ENCODE measurements at places on chromosomes 2 and 18.

- DNase-seq = no peak
These were observed 320.4 kb upstream of the REV1 start for GRCh38 chr2:99810225-99810624.

DNA sequence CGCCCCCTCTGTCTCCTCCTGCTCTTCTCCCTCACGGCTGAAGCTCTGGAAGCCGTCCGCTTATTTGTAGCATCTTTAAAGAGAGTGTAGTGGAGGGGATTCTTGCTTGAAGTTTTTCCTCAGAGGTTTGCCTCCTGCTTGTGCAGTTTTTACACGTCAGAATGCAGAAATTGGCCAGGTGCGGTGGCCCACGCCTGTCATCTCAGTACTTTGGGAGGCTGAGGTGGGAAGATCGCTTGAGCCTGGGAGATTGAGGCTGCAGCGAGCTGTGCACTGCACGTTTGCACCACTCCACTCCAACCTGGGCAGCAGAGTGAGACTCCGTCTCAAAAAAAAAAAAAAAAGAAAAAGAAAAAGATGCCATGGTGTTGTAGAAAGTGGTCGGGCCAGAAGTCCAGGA, 69.0 kb downstream of the ITGB1BP1 start:
- DNase-seq = no peak

DNA sequence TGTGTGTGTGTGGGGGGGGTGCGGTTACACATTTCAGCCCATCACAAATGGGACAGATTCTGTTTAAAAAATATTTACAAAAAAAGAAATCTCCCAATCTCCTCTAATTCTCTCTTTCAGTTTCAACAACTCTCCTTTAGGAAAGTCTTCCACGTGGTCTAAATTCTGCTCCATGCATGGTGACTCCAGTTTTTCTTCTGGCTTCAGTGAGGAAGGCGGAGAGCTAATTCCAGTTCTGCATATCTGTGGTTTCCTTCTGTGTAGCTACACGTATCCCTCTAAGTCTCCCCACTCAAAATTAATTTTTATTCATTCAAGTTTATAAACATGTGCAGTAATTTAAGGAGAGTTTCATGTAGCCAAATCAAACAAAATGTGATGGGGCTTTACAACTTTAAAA, 111.6 kb downstream of the SLC4A3 start:
- no peak for DNase-seq

DNA sequence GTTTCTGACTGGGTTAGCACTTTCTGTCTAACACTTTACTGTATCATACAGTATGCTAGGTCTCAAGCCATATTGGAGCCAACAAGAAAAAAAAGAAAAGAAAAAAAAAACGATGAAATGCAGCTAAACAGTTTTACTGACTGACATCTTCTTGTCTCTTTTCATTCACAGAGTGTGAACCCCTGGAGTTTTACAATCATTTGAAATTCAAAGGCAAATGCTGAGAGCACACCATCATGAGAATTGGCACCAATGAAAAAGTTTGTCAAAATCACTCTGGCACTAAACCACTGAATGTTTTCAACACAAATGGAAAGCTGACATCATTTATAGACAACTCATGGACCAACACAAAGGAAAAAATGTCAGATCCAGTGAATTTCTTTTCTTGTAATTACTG, 513.3 kb downstream of the LRRTM4 start:
- no peak for DNase-seq

GRCh38 chr2:63858291-63858690, 16.6 kb downstream of the UGP2 start:
- no peak for DNase-seq

DNA sequence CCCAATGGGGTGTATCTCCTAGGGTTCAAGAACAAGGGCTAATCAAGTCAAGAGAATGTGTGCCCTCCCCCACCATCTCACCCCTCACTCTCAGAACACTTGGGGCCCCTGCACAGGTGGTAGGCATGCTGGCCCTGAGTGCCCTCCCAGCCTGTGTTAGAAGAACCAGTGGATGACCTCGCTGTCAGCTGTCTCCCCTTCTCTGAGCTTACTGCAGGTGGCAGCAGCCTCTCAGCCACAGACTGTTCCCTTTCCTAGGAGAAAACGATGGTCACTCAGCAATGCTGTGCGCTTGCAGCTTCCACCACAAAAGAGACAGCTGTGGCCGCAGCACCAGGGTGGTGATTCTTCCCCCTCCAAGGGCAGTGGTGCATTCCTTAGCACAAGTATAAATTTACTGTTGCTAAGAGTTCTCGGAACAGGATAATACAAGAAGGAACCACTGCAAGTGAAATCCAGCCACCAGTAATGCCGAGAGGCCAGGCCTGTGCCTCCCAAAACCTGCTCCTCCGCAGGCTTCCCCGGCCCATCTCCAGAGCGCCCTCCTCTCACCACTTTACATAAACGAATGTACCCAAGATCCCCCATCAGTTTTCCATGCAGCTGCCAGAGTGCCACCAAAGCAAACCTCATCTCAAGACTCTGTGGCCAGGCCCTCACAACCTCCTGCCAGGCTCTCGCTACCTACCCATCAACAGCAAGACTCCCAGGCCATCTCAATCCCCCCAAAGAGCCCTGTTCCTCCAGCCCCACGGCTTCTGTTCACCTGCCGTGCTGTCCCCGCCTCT, 935 bp upstream of the RAMP1 start:
- DNase-seq = no peak

DNA sequence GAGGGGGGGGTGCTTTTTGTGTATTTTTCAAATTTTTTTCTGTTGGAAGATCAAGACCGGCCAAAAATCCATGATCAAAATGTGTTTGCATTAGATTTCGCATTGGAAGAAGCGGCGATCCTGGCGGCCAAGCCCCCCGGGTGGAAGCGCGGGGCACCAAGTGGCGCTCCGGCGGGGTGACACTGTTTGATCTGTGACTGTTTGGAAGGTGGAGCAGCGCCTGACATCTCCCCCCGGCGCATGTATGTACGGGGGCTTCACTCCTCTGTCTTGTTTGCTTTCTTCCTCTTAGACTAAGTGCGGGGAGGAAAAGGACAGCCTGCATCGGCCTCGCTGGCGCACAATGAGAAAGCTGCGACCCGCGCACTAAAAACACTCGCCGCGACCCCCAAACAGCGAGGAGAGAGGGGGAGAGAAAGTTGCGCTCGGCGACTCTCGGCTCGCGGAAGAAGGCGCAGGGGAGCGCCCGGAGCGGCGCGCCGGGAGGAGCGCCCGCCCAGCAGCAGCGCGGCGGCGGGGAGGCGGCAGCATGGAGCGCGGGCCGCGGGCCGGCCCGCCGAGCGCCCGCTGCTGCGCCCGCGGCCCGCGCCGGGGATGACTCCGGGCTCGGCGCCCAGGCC, 515 bp downstream of the TSHZ1 start:
- no peak for DNase-seq

GRCh38 chr18:38961880-38962279, 1396.3 kb upstream of the CELF4 start:
- DNase-seq = no peak

GRCh38 chr2:65161551-65162100, 31.7 kb upstream of the RAB1A start:
- no peak for DNase-seq

GRCh38 chr2:118979152-118979861, 37.3 kb downstream of the MARCO start:
- DNase-seq = no peak

DNA sequence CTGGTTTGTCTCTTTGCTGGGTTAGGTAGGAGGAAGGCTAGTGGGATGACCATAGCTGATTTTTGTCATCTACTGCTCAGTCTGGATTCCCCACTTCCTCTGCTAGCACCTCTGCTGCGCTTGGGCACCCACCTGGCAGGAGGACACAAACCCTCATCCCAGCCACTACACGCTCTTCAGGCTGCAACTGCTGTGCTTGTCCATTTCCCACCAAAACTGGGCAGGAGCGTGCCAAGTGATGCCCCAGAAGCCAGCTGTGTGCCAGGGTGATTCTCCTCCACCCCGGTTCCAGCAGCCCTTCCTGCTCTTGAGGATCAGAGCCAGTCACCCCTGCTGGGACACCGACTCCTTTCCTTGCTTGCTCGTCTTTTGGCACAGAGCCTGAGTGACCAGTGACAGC, 15.7 kb upstream of the PER2 start:
- DNase-seq = no peak

- no peak for DNase-seq
These were observed 25.4 kb downstream of the CYBRD1 start for GRCh38 chr2:171547720-171548119.

DNA sequence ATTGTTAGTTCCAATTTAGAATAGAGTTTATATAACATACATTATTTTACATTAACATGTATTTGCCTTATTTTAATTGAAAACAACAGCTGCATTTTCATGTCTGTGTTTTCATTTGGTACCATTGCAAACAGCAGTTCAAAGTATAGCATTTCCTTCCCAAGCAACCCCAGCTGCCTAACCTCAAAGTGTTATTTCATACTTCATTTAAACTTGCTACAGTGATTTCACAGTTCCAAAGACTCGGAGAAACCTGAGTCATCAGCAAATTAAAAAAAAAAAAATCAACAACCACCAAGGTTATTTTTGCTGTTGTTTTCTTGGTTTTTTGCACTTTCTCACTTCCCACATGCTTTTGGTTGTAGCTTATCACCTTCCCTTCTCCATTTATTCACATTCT, 236.5 kb upstream of the SPHKAP start:
- DNase-seq = no peak

- DNase-seq = no peak
These were observed 140.3 kb downstream of the NRP2 start for GRCh38 chr2:205822579-205822978.

DNA sequence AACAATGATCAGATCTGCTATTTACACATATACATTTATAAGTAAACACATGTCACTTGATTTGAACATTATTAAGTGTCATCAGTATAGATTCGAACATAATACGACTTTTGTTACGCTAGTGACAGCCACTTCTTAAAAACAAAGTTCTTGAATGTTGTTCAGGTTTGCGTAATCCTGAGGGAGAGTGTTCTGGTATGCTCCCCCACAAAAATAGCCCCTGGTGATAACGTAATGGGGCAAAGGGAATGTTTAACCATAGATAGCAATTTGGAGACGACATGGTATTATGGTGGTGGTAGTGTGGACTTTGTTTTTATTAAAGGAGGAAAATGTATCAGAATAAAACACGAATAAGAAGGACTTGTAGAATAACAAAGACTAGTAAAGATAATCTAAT, 90.6 kb downstream of the PLEKHM3 start:
- DNase-seq = no peak

GRCh38 chr2:155766342-155767115, 566.0 kb downstream of the NR4A2 start:
- DNase-seq = no peak

DNA sequence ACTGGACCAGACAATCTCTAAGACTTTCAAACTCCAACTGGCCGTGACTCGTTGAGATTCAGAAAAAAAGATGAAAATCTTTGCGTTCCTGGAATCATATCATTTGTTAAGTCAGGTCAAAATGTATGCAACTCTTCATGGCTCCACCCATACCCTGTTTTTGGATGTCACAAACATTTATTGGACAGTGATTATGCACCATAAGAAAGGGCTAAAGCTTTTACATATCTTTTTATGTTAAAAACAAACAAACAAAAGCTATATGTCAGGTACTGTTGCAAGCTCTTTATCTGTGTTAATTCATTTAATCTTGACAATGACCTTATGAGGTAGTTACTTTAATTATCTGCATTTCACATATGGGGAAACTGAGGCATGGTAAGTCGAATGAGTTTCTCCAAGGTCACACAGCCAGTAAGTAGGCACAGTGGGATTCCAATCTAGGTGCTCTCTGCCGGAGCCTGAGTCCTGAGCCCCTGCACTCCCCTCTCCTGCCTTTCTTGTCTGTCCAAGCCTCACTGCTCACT, 145.7 kb upstream of the MYCN start:
- DNase-seq = no peak

DNA sequence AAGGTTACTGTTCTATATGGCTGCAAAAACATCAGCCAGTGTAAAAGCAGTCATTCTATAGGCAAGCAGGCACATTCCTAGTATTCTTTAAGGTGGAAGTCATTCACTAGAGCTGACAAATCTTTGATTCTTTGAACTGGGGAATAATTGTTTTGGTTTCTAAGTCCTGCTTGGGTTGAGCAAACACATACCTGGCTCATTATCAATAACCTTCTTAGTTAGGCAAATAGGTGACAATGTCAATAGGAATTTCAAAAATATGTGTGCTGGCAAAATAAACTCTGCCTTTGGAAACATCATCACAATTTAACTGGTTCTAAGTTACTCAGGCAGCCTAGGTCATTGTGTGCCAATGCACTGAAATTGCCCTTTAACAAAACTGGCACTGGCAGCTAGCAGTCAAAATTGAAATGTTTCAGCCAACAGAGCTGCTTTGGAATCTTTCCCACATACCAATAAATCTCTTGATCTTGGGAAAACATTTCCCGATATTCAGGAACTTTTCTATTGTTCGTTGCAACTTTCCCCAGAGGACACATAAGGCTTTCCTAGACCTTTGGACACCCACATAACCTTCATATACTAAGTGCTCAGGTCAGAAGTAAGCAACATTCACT, 402.0 kb upstream of the MMADHC start:
- DNase-seq = no peak

DNA sequence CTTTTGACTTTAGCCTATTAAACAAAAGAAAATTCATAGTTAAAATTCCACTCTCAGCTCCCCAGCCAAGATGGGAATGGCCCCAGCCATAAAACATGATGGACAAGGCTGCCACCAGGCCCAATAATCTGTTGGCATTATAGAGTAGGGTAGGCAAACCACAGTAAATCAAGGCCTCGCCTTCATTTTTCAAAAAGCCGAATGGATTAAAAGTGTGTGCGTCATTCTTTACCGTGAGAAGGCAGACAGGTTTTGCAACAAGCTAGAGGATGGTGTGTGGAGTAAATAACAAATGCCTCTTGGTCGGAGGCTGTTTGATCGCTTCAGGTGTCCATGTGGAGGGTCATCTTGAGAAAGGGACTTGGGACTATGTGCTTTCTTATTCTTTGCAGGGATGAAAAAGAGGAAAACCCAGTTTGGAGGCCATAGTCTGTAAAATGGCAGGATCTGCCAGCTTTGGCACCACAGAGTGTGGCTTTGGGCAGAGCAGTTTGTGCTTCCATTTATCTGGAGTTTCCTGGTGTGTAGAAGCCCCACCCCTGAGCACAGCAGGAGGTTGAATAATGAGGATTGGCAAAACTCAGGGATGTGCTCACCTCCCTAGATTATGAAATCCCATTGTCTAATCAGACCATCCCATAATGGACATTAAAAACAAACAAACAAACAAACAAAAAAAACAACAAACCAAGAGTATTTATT, 57.1 kb upstream of the ITGB6 start:
- DNase-seq = no peak

- no peak for DNase-seq
These were observed 119.4 kb downstream of the TWIST2 start for GRCh38 chr2:238967031-238967977.

DNA sequence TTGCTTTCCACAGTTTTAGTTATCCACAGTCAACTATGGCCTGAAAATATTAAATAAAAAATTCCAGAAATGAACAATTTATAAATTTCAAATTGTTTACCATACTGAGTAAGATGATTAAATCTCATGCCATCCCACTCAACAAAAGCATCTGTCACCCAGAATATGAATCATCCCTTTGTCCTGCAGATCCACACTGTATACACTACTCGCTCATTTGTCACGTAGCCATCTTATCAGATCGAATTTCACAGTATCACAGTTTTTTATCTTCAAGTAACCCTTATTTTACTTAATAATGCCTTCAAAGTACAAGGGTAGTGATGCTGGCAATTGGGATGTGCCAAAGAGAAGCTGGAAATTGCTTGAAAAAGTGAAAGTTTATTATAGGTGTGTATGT, 291.8 kb upstream of the LRATD1 start:
- no peak for DNase-seq

GRCh38 chr2:3005859-3006501, 371.6 kb downstream of the EIPR1 start:
- DNase-seq = no peak

GRCh38 chr2:196558497-196558896, 81.0 kb upstream of the CCDC150 start:
- DNase-seq = no peak
